ENCODE measurements at places on chromosomes 12 and 14.

DNA sequence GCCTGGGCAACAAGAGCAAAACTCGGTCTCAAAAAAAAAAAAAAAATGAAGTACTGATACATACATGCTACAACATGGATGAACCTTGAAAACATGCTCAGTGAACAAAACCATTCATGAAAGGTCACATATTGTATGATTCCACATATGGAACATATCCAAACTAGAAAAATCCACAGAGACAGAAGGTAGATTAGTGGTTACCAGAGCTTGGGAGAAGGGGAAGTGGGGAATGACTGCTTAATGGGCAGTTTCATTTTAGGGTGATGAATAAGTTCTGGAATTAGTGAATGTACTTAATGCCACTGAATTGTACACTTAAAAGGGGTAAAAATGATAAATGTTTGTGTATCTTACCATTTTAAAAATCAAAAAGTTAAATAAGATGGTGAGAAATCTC, 2.7 kb downstream of the ITGB7 start:
- no peak for DNase-seq

- DNase-seq = no peak
These were observed 147.8 kb upstream of the ATP2B1 start for GRCh38 chr12:89856431-89856830.

DNA sequence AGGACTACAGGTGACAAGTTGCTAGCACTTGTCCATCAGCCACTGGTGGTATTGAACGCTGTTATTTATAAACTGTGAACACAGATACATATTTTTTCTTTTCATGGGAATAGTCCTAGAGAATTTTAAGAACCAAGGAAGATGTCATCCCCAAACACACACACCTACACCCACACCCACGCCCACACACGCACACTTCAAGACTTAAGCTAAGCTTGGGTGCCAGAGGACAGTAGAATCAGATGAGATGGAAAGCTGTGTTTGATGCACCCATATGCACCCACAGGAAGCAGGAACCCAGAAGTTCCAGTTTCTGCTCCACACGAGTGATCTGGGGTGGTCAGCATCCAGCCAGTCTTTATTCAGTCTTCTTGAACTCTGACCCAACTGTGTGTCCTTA, 348.3 kb downstream of the KCNH5 start:
- no peak for DNase-seq

- DNase-seq = no peak
These were observed 375.5 kb downstream of the BCL11B start for GRCh38 chr14:98896449-98896848.

DNA sequence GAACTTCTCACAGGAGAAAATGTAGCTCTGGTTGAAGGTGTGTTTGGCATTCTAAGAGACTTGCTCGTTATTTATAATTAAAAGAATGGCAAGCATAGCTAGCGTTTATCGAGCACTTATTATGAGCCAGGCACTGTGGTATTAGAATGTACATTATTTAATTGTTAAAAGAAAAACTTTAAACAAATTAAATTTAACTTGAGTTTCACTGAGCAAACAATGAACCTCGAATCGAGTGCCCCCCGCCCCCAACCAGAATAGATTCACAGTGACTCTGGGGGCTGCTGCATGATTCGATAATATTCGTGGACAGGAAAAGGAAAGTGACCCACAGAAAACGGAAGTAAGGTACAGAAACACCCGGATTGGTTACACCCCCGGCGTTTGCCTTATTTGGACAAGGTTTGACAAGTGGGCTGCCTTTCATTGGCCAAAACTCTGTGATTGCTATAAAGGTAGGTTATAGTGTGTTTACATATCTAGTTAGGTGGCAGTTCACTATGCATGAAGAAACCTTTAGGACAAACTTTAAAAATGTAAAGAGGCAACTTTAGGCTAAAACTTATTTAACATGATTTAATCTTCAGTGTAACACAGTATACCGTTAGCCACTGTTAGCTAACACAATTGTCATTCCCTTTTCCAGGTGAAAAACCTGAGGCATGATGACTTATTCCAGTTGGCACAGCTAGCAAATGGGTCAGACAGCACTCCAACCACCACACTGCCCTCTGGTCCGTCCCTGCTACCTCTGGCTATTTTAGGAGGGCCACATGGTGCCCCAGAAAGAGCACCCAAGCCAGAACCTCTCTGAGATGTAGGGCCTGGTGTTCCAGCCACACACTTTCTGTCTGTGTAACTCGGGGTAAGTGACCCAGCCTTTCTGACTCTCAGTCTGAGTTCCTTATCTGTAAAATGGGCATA, 7.1 kb downstream of the SCNN1A start:
- no peak for DNase-seq

GRCh38 chr12:90653040-90653439, 301.9 kb downstream of the CCER1 start:
- DNase-seq = no peak

GRCh38 chr14:54208751-54209150, 188.1 kb upstream of the CDKN3 start:
- DNase-seq = no peak

DNA sequence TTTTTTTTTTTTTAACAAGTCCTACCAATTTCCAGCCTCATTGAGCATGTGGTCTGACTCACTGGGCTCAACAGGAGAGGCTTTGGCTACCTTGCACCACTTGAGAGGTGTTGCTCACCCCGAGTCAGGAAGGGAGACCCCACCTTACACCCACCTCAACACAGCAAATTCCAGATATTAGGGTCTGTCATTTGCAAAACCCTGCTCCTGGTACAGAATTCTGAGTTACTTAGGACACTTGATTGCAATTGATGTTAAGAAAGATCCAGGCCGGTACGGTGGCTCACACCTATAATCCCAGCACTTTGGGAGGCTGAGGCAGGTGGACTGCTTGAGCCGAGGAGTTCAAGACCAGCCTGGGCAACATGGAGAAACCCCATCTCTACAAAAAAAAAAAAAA, 14.1 kb downstream of the DGLUCY start:
- no peak for DNase-seq

All from prostate gland (tissue), 2 donors.